Stimulated activated CD4-positive, alpha-beta T cell treated with anti-CD3 and anti-CD28 coated beads, Interleukin-12 subunit alpha, Interleukin-12 subunit beta, amount 100 ng/mL, for 4 hours (primary cell): ENCODE measurements at places on chromosomes 5 and 9.

- DNase-seq, result no peak
Measured at GRCh38 chr9:14529054-14529453, 164.2 kb downstream of the ZDHHC21 start.

DNA sequence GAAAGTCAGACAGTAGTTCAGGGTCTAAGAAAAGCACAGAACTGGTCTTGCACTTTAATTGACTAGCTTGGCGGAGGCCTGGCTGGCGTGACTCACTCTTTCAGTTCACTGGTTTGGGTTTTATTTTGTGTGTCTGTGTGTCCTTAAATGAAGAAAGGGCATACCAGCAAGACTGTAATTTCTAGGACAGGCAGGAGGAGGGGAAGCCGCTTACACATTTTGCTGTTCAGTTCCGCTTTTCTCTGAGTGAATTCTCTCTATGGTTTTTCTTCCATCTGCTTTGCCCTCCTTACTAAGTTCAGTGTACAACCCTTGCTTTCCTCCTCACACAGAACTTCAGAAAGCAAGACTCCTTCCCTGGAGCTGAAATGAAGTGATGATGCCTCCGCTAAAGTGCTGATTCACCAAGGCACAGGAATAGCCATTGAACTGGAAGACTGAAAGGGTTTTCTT is 150.8 kb downstream of the MEF2C start:
- DNase-seq, result no peak

DNA sequence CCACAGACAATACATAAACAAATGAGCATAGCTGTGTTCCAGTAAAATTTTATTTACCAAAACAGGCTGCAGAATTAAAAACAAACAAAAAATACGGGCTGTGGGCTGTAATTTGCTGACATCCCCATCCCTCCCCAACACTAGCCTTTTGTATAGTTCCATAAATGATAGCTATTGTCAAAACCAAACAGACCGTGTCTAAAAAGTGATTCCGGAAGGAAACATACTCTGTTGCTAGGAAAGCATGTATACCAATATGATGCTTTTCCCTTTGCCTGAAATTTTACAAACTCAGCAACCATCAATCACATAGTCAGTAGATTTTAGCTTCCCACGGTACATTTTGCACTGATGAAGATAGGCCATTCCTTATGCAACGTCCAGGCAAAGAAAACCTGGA is 80.0 kb downstream of the TMEM215 start:
- no peak for DNase-seq

DNA sequence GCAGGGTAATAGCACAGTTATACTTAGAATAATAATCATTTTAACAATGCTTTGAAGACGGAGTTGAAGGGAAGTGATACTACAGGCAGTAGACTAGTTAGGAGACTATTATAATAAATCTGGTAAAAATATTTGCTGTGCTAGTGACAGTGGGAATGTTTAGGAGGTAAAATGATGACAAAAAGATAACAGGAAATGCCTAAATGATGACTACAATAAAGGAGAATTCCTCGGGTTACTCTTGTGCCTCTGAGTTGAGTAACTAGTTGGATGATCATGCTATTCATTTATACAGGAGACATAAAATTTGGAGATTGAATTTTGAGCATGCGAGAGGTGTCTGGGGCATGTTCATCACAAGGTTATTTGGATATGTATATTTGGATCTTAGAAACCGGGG is 32.2 kb upstream of the PAM start:
- DNase-seq, result no peak

DNA sequence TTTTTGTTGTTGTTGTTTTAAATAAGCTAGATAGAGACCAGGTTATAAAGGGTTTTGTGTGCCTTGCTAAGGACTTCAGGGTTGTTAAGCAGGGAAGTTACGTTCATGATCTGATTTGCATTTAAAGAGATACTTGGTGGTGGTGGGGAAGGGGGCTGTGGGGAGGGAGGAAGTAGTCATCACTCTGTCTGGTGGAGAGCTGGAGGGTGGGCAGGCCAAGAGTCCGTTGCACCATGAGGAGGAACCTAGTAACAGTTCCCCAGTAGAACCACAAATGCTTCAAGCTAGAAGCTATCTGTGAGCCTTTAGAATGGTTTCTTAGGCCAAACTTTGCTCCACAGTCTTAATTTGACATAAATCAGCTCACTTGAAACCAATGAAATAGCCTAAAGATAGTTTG is 18.7 kb upstream of the ROPN1L start:
- DNase-seq, result no peak

GRCh38 chr5:113939988-113940387 is 421.9 kb upstream of the KCNN2 start:
- DNase-seq, result no peak

DNA sequence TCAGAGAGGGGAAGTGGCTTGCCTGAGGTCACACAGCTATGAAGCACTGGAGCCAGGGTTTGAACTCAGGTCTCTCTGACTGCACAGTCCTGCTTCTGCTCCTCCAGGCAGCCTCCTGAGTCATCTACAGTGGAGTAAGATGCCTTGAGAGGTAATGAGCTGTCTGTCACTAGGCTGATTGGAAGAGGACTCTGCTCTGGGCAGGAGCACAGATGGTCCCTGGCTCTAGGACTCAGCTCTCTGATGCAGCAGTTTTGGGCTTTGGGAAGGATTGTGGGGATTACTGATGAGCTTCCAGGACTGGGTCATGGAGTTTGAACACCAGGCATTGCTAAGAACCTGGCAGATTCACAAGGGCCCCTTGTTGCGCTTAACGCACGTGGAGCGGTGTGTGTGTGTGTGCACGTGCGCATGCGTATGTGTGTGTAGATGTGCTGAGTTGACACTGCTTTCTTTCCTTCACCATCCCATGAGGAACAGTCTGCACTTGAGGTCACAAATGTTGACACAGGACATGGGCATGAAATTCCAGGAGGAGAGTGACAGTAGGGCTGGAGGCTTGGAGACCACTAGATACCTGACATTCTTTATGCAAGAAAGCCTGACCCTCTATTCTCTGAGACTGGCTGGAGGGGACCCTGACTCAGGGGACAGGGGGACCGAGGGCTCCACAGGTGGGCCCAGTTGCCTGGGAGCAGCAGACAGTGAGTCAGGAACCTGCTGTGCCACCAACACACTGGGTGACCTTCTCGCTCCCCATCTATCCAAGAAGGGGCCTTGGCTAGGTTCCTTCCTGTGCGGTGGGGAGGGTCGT is 170.5 kb downstream of the RGS3 start:
- DNase-seq, result no peak

GRCh38 chr9:119318371-119318770 is 50.9 kb downstream of the BRINP1 start:
- DNase-seq, result no peak

- no peak for DNase-seq
Measured at GRCh38 chr9:7236186-7236585, 478.4 kb downstream of the KDM4C start.
